ENCODE measurements at places on chromosomes 16 and 17. TPM values are rescaled to one million over a fixed set of nuclear protein-coding genes. Genes with fewer than 3 reads are reported as not detected.

DNA sequence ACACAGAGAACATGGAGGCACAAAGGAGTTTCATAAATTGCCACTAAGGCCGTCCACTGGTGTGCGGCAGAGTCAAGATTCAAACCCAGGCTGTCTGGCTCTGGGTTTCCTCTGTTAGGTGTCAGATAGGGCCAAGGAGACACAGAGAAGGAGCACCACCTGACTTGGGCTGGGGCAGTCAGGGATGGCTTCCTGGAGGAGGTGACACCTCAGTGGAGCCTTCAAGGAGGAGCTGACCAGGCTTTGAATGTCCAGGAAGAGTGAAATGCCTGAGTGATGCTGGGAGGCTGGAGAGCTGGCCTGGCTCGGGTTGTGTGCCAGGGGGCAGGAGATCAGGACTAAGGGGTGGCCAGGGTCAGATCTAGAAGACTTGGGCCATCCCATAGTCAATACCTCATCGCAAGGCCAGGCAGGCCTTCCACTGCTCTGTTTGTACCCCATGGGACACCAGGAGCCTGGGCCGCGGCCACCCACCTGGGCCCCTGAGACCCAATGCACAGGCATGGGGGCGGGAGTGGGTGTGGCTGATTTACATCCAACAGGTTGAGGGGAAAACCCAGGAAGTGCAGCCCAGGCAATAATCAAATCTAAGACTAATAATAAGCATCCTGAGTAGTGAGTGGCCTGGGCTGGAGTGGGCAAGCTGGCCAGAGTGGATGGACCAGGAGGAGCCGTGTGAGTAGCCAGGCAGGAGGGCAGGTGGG, 73.7 kb downstream of the USP22 start:
- no peak for DNase-seq

DNA sequence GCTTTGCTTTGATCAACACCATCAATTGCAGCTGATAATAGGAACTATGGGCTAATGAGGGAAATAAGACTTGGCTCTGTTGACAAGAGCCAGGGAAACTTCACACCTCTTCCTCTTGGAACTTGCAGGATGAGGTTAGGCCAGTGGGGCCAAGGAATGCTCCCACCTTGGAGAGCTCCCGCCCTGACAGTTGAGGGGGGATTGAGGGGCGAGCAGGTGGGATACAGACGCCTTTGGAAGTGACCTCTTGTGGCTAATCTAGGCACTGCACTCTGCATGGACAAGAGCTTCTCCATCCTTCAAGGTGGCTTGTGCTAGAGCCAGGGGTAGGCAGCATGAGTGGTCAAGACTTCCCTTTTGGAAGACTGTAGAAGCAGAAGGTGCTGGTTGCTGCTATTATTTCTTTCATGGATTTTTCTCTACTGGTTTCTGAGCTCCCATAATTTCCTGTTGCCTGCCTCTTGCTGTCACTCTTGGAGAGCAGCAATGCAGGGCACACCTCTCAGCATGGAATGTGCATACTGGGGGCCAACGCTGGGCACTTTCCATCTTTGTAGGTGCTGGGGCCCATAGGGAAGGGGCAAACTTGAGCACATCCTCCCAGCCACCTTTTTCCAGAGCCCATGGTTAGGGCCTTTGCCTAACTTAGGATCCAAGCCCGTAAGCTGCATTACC, 2.3 kb upstream of the PHF12 start:
- DNase-seq = peak; percentile 70

DNA sequence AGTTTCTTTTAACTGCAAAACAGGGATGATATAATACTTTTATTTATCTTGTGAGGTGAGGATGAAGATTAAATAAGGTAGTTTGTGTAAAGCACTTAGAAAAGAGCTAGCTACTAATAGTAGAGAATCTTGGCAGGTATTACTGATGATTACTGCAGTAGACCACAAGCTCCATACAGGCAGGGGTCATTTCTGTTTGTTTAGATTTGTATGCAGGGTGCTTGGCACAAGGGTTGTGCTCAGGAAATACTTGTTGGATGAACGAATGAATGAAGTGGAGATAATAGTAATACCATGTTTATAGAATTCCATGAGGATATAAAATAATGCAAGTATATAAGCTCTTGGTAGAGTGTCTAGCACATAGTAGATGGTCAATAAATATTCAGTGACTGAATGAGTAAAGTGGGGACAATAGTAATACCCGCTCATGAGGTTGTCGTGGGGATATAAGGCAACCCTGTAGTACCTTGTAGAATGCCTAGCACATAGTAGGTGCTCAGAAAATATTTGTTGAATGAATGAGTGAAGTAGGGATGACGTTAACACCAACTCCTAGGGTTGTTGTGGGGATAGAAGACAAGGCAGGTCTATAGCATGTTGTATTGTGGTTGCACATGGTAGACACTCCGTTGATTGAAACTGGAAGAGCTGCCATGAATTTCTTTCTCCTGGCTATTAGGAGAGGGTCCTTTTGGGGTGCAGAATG, 83.0 kb downstream of the ABCC1 start:
- no peak for DNase-seq

- DNase-seq = no peak
These were observed 101.4 kb upstream of the ZFHX3 start for GRCh38 chr16:73149334-73149733.

DNA sequence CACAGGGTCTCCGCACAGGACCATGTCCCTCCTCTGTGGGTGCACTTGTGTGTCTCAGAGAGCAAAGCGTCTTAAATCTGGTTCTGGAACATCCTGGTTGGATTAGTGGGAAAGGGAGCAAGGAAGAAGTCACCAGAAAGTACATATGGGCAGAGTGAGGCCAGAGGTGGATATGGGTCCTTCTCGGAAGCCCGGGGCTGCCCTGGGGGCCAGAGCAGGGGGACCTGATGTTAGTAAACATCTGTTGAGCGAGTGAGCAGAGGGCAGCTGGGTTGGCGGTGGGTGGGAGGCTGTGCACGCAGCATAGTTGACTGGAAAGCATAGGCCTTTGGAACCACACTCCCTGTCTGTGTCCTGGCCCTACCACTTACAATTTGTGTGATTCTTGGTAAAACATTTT, 22.7 kb downstream of the UNC13D start:
- no peak for DNase-seq

- DNase-seq = no peak
These were observed 583 bp downstream of the ATXN2L start for GRCh38 chr16:28823291-28823872.

DNA sequence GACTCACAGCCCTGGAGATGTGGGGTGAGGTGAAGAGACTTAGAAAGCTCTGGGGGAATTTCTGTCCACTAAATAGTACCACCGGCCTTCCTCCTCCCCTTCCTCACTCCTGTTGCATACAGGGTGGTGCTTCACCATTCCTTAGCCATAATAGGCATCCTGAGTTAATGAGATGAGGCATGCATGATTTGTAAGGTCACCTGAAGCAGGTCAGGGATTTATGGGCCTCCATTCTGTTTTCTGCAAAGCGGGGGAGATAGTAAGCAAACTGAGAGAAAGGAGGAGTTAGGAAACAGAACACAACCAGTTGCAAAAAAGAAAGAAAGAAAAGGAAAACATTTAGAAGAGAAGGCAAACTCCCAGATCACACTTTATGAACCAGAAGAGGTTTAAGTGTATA, 9.3 kb upstream of the MYOCD start:
- DNase-seq = no peak

- DNase-seq = no peak
These were observed 196.4 kb upstream of the IRX3 start for GRCh38 chr16:54482892-54483574.

GRCh38 chr16:64841071-64841470, 280.8 kb downstream of the CDH11 start:
- no peak for DNase-seq

DNA sequence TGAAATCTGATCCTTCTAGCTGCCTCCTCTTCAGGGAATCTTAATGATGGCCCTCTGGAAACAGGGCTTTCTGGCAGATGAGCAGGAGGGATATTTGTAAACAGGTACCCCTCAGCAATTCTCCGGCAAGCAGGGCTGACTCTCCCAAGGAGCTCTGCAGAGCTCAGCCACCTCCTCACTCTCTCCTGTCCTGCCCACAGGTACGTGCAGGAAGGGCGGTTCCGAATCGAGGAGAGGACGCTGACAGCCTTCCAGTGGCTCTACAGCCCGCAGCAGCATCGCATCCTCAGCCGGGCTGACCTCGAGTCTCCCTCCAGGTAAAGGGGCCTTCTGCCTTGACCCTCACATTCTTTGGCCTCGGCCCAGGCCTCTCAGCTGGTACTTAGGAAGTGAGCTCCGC, 20.7 kb upstream of the CCDC92B start:
- DNase-seq = no peak

DNA sequence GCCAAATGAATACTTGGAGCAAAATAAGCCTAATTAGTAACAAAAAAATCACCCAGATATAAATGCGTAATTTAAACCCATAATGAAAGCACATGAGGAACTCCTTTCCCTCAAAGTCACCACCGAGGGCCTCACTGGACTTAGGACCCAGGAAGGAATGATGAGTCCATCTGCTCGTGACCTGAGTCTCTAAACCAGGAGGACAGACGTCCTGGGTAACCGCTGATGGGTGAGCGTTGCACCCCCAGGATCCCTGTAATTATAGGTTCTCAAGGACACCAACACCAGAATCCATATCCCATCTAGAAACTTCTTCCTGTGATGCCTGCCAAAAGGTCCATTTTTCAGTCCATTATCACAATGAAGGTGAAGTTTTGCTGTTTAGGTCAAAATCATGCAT, 121.4 kb downstream of the ZNF778 start:
- DNase-seq = no peak

GRCh38 chr17:40135817-40136216, 4.5 kb upstream of the CASC3 start:
- no peak for DNase-seq

DNA sequence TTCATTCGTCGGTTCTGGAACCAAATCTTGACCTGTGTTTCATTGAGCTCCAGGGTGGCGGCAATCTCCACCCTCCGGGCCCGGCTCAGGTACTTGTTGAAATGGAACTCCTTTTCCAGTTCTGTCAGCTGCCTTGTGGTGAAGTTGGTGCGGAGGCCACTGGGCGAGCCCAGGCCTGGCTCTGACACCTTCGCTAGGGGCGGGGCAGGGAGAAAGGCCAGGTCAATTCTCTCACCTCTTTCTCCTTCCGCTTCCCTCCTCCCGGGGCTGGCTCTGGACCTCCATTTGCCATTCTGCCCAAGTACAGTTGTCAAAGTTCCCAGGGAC, 1.2 kb downstream of the HOXB1 start:
- no peak for DNase-seq

DNA sequence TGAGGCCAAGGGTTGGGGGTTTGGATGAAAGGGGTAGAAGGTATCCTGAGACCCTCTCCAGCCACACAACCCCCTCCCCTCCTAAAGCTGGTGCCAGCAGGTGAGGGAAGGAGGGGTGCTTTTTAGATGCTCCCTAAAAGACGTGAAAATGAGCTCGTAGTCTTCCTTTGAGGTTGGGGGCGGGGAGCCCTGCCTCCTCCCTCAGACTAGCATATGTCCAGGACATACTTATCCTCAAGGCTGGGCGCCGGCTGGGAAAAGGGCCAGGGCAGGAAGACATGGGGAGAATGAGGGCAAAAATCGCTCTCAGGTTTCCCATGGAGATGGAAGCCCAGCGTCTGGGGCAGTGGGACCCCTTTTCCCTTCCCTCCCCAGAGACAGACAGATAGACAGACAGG, 26.7 kb downstream of the SRCIN1 start:
- no peak for DNase-seq

DNA sequence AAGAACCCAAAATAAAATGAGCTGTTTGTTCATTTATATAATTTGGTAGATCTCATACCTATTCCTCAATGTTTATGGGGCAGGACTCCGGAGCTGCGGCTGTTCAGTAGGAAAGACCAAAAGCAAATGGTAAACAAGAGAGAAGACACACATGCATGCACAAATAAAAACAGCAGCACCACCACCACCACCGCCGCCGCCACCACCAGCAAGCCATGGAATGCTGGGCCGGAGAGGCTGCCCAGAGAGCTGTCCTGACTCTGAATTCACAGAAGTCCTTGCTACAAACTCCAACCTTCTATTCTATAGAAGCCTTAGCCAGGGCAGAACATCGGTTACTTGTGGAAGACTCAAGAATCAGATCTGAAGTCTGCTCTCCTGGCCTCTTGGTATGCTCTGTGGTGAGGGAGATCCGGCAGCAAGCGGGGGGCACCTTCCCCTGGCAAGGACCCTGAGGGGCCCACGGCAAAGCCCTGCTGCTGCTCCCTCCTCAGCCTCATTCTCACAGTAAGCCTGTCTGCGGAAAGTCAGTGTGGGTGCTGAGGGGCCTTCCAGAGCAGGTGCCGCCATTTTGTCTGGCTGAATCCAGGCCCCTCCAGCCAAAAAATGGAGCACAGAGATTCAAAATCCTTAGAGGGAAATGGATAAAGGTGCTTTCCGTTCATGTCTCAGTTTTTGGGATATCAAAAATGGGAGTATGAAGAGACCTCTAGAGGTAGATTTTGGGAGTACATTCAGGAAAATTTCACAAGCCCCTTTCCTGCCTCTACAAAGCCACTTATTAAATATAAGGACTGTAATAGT, 6.4 kb upstream of the FOXJ1 start:
- no peak for DNase-seq

DNA sequence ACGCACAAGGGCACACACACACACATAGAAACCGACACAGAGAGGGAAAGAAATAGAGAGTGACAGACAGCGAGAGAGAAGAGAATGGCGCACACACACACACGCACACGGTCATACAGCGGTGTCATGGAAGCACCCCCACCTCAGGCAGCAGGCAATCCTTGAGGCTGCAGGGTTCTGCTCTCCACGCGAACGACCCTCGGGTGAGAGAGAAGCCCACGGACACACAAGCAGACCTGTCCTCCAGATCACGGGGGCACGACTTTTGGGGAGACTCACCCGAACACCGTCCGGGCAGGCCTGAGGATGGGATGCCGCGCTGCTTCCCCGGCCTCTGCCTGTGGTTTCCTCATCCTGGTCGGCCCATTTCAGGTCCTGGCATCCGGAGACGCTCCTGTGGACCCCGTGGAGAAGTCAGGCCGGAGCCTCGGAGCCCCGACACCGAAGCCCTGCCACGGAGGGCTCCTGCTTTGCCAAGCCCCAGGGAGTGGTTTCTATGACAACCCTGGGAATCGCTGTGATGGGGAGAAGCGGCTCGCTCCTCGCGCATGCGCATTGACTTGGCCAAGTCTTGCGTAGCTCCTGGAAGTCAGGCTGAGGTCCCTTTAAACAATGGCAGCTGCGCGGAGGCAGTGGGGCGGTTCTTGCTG, 118.2 kb upstream of the KCNJ18 start:
- DNase-seq = peak; percentile 20

FA2H gene
- not detected for total RNA-seq

CCL4 gene
- total RNA-seq = 287 TPM

LGALS9B gene
- total RNA-seq = not detected

HYDIN gene
- total RNA-seq = not detected

ELMO3 gene
- 5.0 TPM for total RNA-seq

DUXB gene
- total RNA-seq = not detected

TP53TG3 gene
- total RNA-seq = not detected

GP1BA gene
- not detected for total RNA-seq

TBKBP1 gene
- 12.4 TPM for total RNA-seq

TM4SF5 gene
- total RNA-seq = not detected

TMC7 gene
- not detected for total RNA-seq

MCRIP2 gene
- 62.7 TPM for total RNA-seq

NPB gene
- total RNA-seq = 0.18 TPM

MYO15B gene
- total RNA-seq = 24.9 TPM

HP gene
- not detected for total RNA-seq
